ENCODE measurements at places on chromosomes 6 and 20.

- no peak for DNase-seq
These were observed 14.5 kb downstream of the PKIG start for GRCh38 chr20:44596876-44597275.

DNA sequence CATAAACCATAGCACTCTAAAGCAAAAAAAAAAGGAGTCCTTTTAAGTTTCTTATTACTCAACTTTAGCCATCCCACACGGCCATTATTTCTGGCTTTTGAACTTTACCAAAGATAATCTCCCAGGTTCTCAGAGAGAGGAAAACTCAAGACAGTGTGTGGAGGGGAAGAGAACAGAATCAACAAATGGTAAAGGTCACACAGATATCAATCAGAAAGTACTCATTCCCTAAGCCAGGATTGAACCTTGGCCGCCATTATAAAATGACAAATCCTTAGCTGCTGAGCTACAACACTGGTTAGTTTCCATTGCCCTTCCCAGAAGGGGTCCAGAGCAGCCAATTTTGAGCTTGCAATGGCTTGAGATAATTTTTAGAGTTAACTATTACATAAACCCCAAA, 10.1 kb upstream of the TRIM38 start:
- DNase-seq, result no peak

DNA sequence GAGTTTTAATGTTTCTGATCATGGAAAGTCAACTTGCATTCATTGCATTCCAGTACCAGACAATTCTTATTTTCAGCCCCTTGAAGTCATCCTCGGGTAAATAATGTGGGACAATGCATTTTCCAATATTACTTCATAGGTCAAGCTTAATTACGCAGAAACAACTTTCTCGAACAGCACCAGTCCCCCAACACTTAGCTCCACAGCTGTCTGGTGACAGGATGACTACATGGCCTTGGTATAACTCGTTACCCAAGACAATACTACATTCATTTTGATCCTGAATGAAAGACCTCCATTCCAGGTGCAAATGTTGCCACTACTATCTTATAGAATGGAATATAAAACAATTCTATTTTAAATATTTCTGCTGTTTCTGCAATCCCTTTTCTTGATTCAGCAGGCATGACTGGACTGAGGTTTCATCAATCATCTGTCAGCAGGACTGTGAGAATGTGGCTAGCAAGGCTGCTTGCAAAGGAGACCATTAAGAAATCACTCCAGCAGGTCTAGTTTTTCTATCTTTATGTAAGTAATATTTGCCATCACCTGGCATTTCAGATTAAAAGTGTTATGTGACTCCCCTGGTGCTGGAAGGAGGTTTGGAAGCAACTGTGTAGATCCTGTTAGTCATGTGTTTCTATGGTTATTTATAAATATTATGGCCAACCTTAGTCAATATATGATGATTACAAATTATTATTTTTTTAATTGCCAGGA, 147.9 kb downstream of the HAO1 start:
- no peak for DNase-seq

- no peak for DNase-seq
These were observed 57.1 kb downstream of the TCP11 start for GRCh38 chr6:35084041-35084491.

- DNase-seq, result no peak
These were observed 156.3 kb downstream of the KIF6 start for GRCh38 chr6:39568896-39569295.

DNA sequence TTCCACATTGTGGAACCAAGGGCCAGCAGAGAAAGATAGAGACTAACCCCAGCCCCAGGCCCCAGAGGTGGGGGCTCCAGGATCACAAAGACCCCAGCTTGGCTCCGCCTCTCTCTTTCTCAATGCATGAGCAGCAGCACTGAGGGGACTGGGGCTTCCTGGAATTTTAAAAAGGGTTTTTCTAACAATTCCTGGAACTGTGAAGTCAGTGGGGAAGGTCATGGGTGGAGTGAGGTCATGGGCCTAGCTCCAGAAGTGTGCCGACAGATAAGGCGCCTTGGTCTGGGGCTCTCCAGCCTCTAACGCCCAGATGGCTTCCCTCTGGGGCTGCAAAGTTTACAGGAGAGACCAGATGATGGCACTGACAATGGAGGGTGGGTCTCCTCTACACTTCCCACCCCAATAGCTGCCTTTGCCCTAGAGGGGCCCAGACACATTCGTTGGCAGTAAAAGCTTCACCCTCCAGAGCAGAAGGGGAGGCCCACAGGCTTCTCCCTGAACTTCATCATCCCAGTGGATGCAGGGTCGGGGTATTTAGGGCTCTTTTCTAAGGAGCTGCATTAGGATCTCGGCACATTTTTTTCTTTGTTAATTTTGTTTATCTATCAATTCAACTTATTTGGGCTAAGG, 46.9 kb upstream of the CD93 start:
- DNase-seq, result peak; percentile 41

- peak; percentile 33 for DNase-seq
These were observed 5.5 kb downstream of the BFSP1 start for GRCh38 chr20:17525650-17526049.

All from common myeloid progenitor, CD34-positive (primary cell).